ENCODE measurements at places on chromosomes 2 and 18. TPM values are rescaled to one million over a fixed set of nuclear protein-coding genes. Genes with fewer than 3 reads are reported as not detected.

DNA sequence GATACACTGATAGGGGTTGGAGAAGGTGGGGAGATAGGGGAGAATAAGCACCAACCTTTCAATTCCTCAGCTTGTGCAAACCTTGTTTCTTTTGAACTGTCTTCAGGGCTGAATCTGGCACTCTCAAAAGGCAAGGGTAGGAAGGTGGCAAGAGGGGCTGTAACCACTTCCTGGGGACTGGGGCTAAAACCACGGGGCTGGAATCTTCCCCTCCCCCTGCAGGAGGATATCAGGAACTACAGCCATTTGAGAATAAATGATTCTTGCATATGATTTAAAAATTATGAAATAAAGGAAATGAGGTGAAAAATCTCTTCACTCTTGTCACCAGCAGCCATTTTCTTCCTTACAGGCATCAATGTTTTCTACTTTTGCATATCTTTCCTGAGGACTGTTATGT, 50.8 kb downstream of the ATOH8 start:
- peak; percentile 73 for DNase-seq
- no peaks in the 10 kb centered on the region for H3K4me1 ChIP-seq
- no peaks in the 10 kb centered on the region for H3K36me3 ChIP-seq
- no peak overlapping the region for H3K4me3 ChIP-seq

- no peaks in the 10 kb centered on the region for H3K4me1 ChIP-seq
- H3K27ac ChIP-seq = no peak overlapping the region
- H3K27me3 ChIP-seq = no peaks in the 10 kb centered on the region
- H3K4me3 ChIP-seq = no peak overlapping the region
Observed at GRCh38 chr2:23363831-23364230, 21.1 kb upstream of the KLHL29 start.

CPS1 gene
- 5.0 TPM for total RNA-seq

SH2D6 gene
- total RNA-seq = 0.37 TPM

LANCL1 gene
- total RNA-seq = 48.7 TPM

All from Karpas-422 (cell line).